Chondrocyte (in vitro differentiated cells): ENCODE measurements at places on chromosomes 3 and 15. TPM values are rescaled to one million over a fixed set of nuclear protein-coding genes. Genes with fewer than 3 reads are reported as not detected.

GRCh38 chr3:134476306-134476705, 9.5 kb downstream of the ANAPC13 start:
- DNase-seq = no peak

GRCh38 chr3:97880267-97880666, 58.5 kb downstream of the CRYBG3 start:
- no peak for DNase-seq

The FMN1 gene
- total RNA-seq = 4.0 to 6.6 TPM (median 4.8 TPM) in 3 replicates

- no peak for DNase-seq
Observed at GRCh38 chr3:71759401-71759800, 5.7 kb downstream of the GPR27 start.

The PDZRN3 gene
- 19.4 to 31.0 TPM (median 20.0 TPM) in 3 replicates for total RNA-seq

The MUSTN1 gene
- 1.4 to 9.2 TPM (median 6.9 TPM) in 3 replicates for total RNA-seq

The AGBL1 gene
- total RNA-seq = not detected in 3 replicates

The TRH gene
- not detected in 3 replicates for total RNA-seq

The GNAT1 gene
- not detected in 3 replicates for total RNA-seq

GRCh38 chr3:13188181-13188779, 115.1 kb upstream of the IQSEC1 start:
- no peak for DNase-seq

The PPM1L gene
- 3.3 to 9.6 TPM (median 8.5 TPM) in 3 replicates for total RNA-seq

DNA sequence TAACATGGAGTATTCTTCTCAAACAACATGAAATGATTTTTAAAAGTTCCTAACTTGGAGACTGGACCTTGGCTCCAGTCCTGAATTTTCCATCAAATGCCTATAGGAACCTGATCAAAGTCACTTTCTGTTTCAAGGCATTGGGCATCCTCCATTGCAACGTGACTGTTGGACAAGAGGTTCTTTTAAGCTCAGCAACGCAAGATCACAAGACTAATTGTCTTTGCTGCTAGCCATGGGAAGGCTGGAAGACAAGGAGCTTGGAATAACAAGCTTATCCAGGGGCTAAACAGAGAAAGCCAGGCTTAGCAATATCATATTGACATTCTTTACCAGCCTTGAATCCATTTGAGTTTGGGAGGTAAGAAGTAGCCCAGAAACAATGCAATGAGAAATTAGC, 48.3 kb downstream of the SST start:
- DNase-seq = no peak

- no peak for DNase-seq
Observed at GRCh38 chr3:102034639-102035451, 185.5 kb downstream of the NFKBIZ start.

The SRP14 gene
- total RNA-seq = 144 to 199 TPM (median 146 TPM) in 3 replicates

GRCh38 chr3:15728766-15729165, 69.0 kb downstream of the ANKRD28 start:
- DNase-seq = no peak
